T-helper 2 cell treated with Interferon-gamma antibody and Interleukin-4, amounts not matched to agents 5 μg/mL and 100 μg/mL, for 36 hours (primary cell): ENCODE measurements at places on chromosomes 1 and 21.

DNA sequence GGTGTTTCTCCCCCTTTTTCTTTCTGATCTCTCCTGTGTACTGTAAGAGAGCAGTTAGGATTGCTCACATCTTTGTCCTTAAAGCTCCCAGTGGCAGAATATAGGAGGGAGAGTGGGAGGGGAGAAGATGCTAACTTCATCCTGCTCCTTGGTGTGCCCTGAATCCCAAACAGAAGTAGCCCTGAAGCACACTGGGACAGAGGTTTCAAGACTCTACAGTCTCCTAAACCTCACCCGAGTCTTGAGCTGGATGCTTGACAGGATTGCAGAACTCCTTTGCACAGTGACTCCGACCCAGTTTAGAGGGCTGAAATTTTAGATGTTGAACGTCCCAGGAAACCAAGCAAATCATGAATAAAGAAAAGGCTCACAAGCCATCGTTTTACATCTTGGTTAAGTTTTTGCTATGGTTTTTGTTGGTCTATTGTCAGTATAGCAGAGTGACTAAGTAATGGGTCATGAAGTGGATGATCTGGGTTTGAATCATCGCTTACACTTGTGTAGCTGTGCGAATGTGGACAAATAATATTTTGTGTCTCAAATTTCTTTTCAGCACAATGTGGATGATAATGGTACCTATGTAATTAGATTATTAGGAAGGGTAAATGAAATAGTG is 37.5 kb downstream of the XCL2 start:
- DNase-seq = no peak

DNA sequence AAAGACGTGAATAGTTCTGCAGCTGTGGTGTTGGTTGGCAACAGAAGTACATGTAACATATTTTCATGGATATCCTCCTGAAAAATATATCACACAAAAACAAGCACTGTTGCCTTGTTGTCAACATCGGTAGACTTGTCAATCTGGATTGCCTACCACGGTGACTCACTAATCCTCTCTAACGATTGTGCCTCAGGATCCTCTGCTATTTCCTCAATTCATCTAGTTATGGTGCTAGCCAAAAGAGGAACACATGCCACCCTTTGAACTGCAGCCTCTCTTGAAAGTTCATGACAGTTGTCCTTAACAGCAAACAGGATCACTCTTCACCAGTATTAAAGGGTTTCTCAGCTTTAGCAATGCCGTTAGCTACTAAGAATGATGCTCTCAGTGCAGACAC is 25.7 kb downstream of the RASAL2 start:
- no peak for DNase-seq

GRCh38 chr21:34701726-34702125 is 32.9 kb downstream of the CLIC6 start:
- DNase-seq = no peak

DNA sequence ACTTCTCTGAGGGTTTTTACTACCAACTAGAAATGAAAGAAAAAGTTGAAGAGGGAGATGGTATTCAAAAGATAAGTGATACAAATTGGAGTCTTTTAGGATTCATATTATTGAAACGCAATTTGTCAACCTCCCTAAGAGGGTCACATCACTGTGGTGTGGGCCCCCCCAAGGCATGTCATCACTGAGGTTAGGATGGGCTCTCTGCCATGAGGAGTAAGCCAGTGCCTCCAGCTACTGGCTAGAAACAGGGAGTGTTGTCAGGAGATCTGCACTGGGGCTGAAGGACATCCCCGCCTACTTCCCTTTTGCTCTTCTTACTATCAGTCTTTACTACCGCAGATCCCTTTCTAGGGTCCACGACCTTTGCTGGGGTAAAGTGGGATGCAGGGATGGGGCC is 25.9 kb downstream of the ITSN1 start:
- DNase-seq = no peak

GRCh38 chr1:159068886-159069285 is 7.7 kb downstream of the AIM2 start:
- no peak for DNase-seq

- DNase-seq = peak; percentile 47
These were observed 501 bp downstream of the FBXO6 start for GRCh38 chr1:11664336-11665065.

GRCh38 chr1:153384958-153385580 is 5.8 kb downstream of the S100A8 start:
- no peak for DNase-seq

DNA sequence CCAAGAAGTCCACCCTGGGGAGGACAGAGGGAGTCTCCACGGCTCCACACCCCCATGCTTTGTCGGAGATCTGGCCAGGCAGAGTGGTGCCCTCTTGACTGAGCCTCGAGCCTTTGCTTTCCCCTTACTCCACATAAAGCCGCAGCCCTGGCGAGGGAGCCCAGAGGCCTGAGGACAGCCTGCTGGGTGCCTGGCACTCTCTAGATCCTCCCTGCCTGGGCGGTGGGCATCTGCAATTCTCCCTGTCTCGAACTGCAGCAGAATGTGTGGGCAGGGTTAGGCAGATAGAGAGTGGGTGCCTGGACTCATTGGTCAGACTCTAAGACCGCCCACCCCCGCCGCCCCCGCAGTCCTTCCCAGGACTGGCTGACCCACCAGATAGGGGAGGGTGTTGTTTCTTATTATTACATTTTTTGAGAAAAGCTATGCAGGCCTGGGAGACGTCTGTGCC is 13.9 kb downstream of the EPHX1 start:
- DNase-seq = no peak

- DNase-seq = no peak
These were observed 239.1 kb upstream of the IRF2BP2 start for GRCh38 chr1:234848972-234849649.

- no peak for DNase-seq
These were observed 2.3 kb downstream of the SLC37A1 start for GRCh38 chr21:42515708-42516502.

- DNase-seq = no peak
These were observed 163.5 kb upstream of the RUNX1 start for GRCh38 chr21:35212393-35213127.

- peak; percentile 56 for DNase-seq
These were observed 17.3 kb downstream of the CRYBG2 start for GRCh38 chr1:26336477-26337205.

- DNase-seq = no peak
These were observed 367.2 kb upstream of the B3GALT2 start for GRCh38 chr1:193553564-193553963.

DNA sequence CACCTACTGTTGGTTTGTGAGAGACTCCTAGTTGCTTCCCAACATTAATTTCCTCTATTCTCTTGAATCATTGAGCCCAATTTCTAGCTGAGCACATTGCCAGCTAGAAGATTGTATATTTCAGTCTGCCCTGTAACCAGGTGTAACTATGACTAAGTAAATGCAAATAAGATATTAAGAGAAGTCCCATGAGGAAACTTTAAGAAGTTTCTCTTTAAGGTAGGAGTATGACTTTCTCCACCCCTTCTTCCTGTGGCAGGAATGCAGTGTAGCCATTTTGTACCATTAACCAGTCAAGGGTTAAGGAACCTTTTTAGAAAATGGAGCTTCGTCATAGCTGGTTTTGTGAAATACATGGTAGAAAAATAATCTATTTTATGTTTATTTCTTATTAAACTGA is 534.2 kb upstream of the RGS18 start:
- DNase-seq = no peak

GRCh38 chr1:230122366-230123279 is 55.6 kb downstream of the GALNT2 start:
- DNase-seq = no peak

- no peak for DNase-seq
These were observed 114.1 kb downstream of the LHX4 start for GRCh38 chr1:180343921-180344769.

- no peak for DNase-seq
These were observed 64.0 kb upstream of the ASB17 start for GRCh38 chr1:75996196-75996595.

- DNase-seq = no peak
These were observed 24.6 kb upstream of the PCBP3 start for GRCh38 chr21:45618846-45619485.

DNA sequence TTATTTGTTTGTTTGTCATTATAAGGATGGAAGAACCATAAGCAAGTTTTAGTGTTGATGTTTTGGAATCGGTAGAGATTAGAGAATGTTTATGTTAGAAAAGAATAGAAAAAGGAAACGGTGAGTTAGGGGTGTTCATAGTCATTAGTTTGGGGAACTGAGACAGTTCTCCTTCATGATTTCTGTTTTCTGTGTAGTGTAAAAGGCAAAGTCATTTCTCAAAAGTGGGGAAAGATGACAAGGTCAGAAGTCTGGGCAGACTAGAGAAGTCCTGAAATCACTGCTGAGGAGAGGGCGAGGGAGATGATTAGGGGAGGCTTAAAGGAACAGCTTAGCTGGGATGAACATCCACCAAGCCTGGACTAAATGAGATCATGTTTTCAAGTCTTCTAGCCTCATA is 498.9 kb downstream of the TTLL7 start:
- DNase-seq = no peak

DNA sequence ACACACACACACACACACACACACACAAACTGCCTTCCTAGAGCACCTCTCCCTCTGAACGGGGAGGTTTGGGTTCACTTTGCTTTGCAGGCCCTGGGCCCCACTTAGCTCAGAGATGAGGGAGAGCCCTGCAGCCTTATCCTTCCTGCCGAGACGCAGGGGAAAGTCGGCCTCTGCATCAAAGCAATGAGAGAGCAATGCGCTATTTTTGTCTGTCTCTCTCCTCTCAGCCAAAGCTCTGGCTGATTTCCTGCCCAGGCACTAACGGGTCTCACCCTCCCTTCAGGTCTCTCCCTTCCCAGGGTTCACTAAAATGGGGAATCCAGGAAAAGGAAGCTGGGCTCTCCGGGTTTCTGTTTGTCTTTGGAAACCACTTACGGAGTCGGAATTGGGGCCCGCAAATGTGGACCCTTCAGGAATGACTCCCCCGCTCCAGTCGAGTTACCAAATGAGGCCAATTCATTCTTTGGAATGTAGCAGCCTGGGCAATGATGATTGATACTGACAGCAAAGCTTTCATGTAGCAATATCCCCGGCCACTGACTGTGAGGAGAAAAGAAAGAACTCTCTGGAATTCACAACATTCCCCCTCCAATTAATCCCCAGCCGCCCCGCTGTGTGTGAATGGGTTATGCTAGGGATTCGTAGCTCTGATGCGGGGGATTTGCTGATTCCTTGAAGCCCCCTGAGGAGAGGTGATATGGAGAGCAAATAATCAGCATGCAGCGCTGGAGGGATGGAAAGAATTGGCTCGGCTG is 61.5 kb upstream of the WLS start:
- DNase-seq = no peak

DNA sequence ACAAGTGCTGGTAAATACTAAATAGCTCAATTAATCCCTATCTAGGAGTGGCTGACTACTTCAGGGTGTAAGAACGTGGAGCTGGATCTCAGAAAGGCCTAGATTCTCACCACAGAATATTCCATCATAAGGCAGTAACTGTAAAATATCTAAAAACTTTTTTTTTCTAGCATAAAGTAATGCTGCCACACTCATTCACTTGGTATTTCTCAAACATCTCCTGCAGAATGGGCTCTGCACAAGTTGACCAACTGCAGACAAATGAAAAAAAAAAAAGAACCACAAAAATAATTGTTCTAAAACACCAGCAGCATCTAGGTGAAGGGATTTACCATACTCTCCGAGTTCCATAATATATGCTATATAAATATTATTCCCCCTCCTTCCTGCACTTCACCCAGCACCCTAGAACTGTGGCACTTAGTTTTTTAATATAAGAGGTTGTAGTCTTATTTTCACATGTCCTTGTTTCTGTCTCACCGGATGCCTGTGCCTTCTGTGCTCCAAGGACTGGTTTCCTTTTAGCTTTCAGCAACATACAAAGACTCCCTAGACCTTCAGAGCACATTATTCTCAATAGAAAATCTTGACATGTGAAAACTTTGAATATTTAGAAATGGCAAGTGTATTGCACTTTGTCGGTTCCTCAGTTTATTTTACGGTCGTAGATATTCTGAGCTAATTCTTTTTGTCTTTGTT is 8.9 kb downstream of the VSIG8 start:
- DNase-seq = no peak

DNA sequence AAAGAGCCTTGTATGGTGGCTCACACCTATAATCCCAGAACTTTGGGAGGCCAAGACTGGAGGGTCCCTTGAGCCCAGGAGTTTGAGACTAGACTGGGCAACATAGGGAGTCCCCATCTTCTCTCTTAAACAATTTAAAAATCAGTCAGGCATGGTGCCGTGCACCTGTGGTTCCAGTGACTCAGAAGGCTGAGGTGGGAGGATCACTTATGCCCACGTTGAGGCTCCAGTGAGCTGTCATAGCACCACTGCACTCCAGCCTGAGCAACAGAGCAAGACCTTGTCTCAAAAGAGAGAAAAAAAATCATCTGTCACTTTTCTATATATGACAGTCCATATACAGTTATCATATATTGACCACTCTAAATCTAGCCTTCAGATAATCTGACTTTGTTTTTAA is 658.3 kb downstream of the LTN1 start:
- DNase-seq = no peak

- no peak for DNase-seq
These were observed 487 bp downstream of the HJV start for GRCh38 chr1:146021050-146021445.

DNA sequence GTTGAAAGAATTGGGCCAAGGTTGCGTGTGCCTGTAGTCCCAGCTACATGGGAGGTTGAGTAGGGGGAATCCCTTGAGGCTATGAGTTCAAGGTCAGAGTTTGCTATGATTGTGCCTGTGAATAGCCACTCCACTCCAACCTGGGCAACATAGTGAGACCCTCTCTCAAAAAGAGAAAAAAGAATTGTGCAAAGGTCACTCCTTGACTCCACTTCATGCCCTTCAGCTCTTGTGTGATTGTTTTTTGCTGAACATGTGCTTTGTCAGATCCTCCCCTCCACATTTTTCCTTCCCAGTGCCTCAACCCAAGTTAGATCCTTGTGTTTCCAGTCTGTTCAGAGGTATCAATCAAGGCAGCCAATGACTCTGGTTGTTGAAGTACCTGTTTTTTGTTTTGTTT is 8.5 kb downstream of the TXNIP start:
- DNase-seq = no peak

GRCh38 chr1:2932671-2933350 is 88.5 kb upstream of the ACTRT2 start:
- no peak for DNase-seq

DNA sequence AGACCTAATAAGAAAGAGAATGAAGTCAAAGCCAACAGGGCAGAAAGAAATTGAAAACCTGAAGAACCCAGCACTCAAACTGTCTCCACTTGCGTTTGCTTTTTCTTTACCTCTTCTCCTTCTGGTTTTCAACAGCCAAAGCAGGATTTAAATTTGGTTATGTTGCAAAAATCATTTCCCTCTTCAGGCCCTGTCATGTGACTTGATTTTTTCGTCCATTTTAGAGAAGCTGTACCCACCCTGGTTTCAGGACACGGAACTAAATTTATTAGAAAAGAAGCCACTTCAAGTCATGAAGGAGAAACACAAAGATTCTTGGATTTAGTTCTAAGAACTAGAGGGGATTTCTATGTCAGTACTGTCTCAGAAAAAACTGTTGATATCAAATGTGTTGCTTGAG is 1.0 kb upstream of the SYNJ1 start:
- no peak for DNase-seq
